Mesenchymal stem cell (in vitro differentiated cells and primary cell): ENCODE measurements at places on chromosomes 2 and 18.

- H3K4me1 ChIP-seq, result peaks cover 4% of the 10 kb centered on the region
- no peak overlapping the region for H3K27ac ChIP-seq
- H3K27me3 ChIP-seq, result peaks cover 21% of the 10 kb centered on the region
- H3K36me3 ChIP-seq, result no peaks in the 10 kb centered on the region
These were observed 35.4 kb downstream of the HJURP start for GRCh38 chr2:233818639-233819621.

GRCh38 chr2:196368546-196369225, 197.3 kb upstream of the STK17B start:
- H3K4me1 ChIP-seq, result peaks cover 3% of the 10 kb centered on the region
- no peak overlapping the region for H3K4me3 ChIP-seq
- H3K27me3 ChIP-seq, result no peaks in the 10 kb centered on the region
- no peaks in the 10 kb centered on the region for H3K36me3 ChIP-seq
- DNase-seq, result no peak

GRCh38 chr2:168611896-168612650, 156.0 kb downstream of the CERS6 start:
- no peaks in the 10 kb centered on the region for H3K36me3 ChIP-seq
- H3K4me1 ChIP-seq, result peaks cover 2% of the 10 kb centered on the region
- peak; percentile 57 for DNase-seq
- no peak overlapping the region for H3K4me3 ChIP-seq

DNA sequence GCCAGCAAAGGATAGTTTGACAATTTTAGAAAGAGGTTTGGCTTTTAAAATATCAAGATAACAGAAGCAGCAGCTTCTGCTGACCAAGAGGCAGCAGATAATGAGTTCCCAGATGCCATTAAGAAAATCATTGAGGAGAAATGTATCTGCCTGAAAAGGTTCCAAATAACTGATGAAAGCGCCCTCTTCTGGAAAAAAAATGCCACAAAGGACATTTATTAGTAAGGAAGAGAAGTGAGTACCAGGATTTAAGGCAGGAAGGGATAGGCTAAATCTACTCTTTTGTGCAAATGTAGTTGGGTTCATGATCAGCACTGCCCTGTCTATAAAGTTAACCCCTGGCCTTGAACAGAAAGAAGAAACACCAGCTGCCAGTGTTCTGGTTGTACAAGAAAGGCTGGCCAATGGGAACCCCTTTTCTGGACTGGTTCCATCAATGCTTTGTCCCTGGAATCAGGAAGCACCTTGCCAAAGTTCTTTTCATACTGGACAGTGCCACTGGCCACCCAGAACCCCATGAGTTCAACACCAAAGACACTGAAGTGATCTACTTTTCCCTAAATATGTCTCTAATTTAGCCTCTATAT, 40.6 kb downstream of the DHX57 start:
- H3K27ac ChIP-seq, result no peak overlapping the region
- H3K4me1 ChIP-seq, result no peaks in the 10 kb centered on the region
- no peaks in the 10 kb centered on the region for H3K27me3 ChIP-seq
- H3K4me3 ChIP-seq, result no peak overlapping the region
- H3K36me3 ChIP-seq, result peaks cover 44% of the 10 kb centered on the region
